Activated naive CD8-positive, alpha-beta T cell treated with anti-CD3 and anti-CD28 coated beads for 36 hours (primary cell): ENCODE measurements at places on chromosomes 4 and X. TPM values are rescaled to one million over a fixed set of nuclear protein-coding genes. Genes with fewer than 3 reads are reported as not detected.

GRCh38 chr4:184147858-184148737, 69.6 kb downstream of the ENPP6 start:
- DNase-seq: no peak

DNA sequence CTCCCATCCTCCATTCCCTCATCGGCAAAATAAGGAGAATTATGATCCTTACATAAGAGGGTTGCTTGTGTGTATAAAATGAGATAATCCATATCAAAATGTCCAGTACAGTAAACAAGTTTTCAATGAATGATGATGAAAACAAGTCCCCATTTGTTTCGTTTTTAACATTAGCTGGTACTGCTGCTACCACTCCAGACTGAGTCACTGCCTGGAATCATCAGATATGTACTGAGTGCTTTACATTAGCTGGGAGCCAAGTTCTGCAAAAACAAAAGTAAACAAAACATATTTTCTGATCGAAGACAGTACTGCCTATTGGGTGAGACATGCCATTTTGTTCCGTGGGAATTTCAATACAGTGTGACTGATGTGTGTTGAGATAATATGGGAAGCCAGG, 123.2 kb upstream of the IGFBP7 start:
- no peak for DNase-seq

DNA sequence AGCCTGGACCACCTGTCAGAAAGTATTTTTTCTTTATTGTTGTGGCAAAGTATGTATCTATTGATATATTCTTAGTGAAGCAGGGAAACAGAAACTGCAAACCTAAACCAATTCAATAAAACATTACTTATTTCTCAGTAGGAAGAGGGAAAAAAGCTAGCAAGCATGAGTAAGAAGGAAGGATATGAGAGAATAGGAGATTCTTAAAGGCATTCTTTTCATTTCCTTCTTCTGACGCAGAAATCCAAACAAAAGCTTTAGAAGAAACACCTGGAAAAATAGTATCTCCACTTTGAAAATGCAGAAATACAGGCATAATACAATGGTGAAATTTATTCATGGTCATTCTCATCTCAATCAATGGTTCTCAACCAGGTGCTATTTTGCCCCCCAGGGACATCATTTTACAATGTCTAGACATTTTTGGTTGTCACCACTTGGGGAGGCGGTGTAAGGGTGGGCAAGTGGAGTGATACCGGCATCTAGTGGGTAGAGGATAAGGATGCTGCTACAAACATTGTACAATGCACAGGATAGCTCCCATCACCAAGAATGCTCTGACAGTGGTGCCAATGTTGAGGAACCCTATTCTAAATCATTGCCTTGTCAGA, 21.7 kb upstream of the ATXN3L start:
- no peak for DNase-seq

- no peak for DNase-seq
These were observed 15.0 kb downstream of the RPS6KA3 start for GRCh38 chrX:20251691-20252090.

DNA sequence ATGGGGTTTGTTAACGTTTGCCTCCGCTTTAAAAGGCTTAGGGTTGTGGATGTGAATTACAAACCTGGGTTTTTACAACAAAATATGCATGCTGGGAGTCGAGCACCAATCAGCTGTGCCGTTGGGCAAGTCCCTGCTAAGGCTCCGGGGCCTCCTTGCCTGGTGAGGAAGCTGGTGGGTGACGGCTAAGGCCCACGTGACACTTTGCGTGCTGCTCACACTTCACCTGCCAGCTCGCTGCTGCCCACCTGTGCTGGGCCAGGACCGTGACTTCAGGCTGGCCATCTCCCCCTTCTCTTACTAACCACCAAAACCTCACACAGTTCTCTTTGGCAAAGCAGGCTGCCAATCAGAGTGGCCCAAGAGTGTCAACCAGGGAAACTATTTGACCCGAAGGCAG, 178.3 kb downstream of the AFAP1 start:
- DNase-seq: no peak

DNA sequence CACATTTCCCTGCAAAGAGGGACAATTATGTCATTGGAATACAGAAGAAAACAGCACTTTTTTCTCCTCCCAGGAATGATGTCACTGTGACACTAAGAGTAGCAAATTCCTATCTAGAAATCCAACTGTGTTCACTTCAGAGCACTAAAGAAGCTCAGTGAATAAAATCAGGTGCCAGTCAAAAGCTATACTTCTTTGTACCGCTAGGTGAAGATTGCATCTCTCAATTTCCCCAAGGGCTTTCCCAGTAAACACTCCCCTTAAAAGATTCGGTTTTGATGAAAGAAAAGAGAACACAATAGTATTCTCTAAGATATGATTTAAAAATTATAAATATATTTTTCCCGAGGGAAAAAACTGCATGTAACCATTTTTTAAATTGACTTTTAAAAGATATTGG, 104.7 kb upstream of the MID1 start:
- DNase-seq: no peak

- no peak for DNase-seq
These were observed 74.7 kb downstream of the LPAR4 start for GRCh38 chrX:78822157-78822690.

- DNase-seq: no peak
These were observed 109.3 kb downstream of the AFF2 start for GRCh38 chrX:148609515-148610327.

DNA sequence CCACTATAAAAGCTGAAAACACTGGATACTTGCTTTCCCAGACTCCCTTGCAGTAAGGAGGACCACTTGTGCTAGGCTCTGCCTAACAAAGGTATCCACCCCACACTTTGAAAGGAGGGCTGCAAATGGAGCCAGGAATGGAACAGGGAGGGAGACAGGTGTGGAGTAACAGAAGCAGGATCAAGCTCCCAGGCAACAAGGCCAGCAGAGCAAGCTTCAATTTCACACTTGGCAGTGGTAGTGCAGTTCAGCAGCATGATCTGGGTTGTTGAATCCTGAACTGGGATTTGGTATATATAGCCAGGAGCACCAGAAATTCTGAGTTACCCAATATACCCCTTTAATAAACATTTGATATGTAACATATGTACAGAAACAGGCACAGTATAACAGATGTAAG, 9.8 kb downstream of the LAMP2 start:
- no peak for DNase-seq

- DNase-seq: no peak
These were observed 144.3 kb downstream of the MOSPD2 start for GRCh38 chrX:15017491-15017890.

GRCh38 chrX:101290957-101291603, at the start of gene TAF7L:
TSS of gene TAF7L (minus strand) at chrX:101291334. CDS start at chrX:101287543, 3,791 bp downstream.
- DNase-seq: no peak

DNA sequence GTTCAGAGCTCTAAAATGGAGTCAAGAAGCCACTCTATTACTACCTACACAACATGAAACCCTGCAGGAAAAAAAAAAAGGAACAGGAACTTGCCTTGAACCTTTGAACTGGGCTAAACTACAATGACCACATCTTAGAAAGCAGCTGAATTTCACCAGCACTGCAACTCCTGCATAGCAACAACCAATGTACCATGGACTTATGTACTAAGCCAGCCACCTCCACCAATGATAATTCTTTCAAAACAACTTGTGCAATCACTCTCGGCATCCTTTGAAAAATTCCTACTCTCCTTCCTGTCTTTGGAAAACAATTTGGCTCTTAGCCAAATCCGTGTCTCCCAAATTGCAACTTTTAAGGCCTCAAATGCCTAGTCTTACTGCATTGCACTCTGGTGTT, 26.8 kb upstream of the FMR1 start:
- no peak for DNase-seq

The SYNPO2 gene
- total RNA-seq: 0.33 TPM

The PRPS1 gene
- 123 TPM for total RNA-seq

The MAPK10 gene
- not detected for total RNA-seq

The ARHGAP36 gene
- not detected for total RNA-seq

The TCP11X2 gene
- not detected for total RNA-seq
